Activated T-helper 2 cell treated with anti-CD3 and anti-CD28 coated beads, Interferon-gamma antibody, Interleukin-2, Interleukin-4, amounts not matched to agents 10 μg/mL and 5 μg/mL and 100 μg/mL, durations not matched to agents 14 hours and 24 hours and 36 hours (primary cell): ENCODE measurements at places on chromosomes 3 and 15. TPM values are rescaled to one million over a fixed set of nuclear protein-coding genes. Genes with fewer than 3 reads are reported as not detected.

DNA sequence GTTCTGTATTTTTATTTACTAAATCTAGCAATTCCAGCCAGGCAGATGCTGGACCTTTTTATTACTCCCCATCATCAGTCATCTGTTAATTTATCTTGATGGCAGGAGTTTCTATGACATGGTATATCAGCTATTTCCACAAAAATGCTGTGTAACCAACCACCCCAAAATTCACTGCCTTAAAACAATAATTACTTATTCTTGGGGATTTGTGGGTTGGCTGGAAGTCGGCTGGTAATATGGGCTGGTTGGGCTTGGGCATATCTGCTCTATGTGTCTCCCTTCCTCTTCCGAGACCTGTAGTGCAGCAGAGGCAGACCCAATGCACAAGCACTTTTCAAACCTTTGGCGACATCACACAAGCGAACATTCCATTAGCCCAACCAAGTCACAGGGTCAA lies 92.1 kb upstream of the UBE2E1 start:
- DNase-seq = no peak
- no peaks in the 10 kb centered on the region for H3K4me1 ChIP-seq
- H3K27ac ChIP-seq = no peak overlapping the region
- no peak overlapping the region for H3K4me3 ChIP-seq

GRCh38 chr3:172273378-172273777 lies 174.9 kb downstream of the GHSR start:
- peaks cover 14% of the 10 kb centered on the region for H3K36me3 ChIP-seq
- DNase-seq = no peak
- H3K27ac ChIP-seq = no peak overlapping the region
- H3K4me1 ChIP-seq = peaks cover 2% of the 10 kb centered on the region

DNA sequence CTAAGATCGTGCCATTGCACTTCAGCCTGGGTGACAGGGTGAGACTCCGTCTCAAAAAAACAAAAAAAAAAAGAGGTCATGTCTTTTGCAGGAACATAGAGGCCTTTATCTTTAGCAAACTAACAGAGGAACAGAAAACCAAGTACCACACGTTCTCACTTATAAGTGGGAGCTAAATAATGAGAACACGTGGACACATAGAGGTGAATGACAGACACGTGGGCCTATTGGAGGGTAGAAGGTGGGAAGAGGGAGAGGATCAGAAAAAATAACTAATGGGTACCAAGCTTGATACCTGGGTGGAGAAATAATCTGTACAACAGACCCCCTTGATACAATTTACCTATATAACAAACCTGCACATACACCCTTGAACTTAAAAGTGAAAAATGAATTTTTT lies 401.4 kb upstream of the NAALADL2 start:
- H3K4me3 ChIP-seq = no peak overlapping the region
- H3K4me1 ChIP-seq = no peaks in the 10 kb centered on the region
- no peaks in the 10 kb centered on the region for H3K36me3 ChIP-seq
- no peaks in the 10 kb centered on the region for H3K27me3 ChIP-seq

- no peak overlapping the region for H3K27ac ChIP-seq
- no peak overlapping the region for H3K4me3 ChIP-seq
- H3K4me1 ChIP-seq = no peaks in the 10 kb centered on the region
- peaks cover 12% of the 10 kb centered on the region for H3K27me3 ChIP-seq
These were observed 244.7 kb upstream of the NR2E3 start for GRCh38 chr15:71565631-71566160.

DNA sequence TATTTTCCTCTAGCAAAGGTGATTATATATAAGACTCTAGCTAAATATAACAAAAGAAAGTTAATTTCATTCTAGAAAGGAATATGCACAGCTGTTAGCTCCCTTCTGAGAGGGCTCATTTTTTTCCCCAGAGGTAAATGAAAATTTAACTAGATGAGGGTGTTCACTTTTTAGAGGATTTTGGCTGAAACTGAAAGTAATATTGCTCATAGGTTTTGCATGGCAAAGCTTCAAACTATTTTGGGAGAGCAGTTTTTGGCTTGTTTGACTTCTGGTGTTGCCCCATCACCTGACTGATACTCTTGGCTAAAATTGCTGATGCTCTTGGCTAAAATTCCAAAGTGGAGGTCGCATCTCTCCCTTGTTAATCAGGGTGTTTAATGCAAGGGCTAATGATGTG lies 311.9 kb downstream of the EDEM1 start:
- H3K27ac ChIP-seq = no peak overlapping the region
- no peak overlapping the region for H3K4me3 ChIP-seq
- no peaks in the 10 kb centered on the region for H3K4me1 ChIP-seq
- H3K36me3 ChIP-seq = no peaks in the 10 kb centered on the region
- no peak for DNase-seq

GRCh38 chr15:32823750-32824149 lies 105.9 kb downstream of the GREM1 start:
- no peak for DNase-seq
- no peak overlapping the region for H3K27ac ChIP-seq
- H3K27me3 ChIP-seq = no peaks in the 10 kb centered on the region

DNA sequence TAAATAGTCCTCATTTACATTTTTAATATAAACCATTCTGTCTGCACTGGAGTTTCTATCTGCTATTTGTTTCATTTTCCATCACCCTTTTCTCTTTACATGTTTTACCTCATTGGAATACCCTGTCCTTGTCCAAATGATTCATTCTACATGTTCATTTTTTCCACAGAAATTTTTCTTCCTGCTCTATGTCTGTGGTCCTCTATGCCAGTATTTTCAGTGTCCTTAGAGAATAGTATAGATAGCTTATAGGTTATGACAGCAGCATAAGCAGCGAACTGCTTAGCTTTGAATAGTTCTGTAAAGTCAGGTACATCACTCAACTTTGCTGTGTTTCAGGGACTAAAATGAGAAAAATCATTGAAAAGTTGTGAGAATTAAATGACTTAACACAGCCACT lies 742.3 kb upstream of the CBLB start:
- H3K36me3 ChIP-seq = peaks cover 17% of the 10 kb centered on the region
- no peak for DNase-seq
- H3K27ac ChIP-seq = peak overlapping the region; percentile 2

DNA sequence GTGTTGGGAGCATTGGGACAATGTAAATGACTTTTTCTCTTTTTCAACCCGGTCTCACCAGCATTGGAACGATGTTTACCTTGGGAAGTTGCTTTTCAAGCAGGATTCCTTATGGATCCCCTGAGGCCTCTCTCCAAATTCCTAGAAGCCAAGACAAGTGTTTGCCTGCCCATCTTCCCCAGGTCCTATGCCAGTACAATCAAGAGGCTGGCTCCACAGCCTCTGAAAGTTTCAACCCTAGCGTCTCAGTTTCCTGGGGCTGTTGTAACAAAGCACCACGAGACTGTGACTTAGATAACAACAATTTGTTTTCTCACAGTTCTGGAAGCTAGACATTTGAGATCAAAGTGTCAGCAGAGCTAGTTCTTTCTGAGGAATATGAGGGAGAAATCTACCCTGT lies 347.2 kb upstream of the UMPS start:
- no peak for DNase-seq
- no peaks in the 10 kb centered on the region for H3K4me1 ChIP-seq
- peaks cover 4% of the 10 kb centered on the region for H3K27me3 ChIP-seq
- H3K27ac ChIP-seq = no peak overlapping the region
- H3K36me3 ChIP-seq = no peaks in the 10 kb centered on the region

DNA sequence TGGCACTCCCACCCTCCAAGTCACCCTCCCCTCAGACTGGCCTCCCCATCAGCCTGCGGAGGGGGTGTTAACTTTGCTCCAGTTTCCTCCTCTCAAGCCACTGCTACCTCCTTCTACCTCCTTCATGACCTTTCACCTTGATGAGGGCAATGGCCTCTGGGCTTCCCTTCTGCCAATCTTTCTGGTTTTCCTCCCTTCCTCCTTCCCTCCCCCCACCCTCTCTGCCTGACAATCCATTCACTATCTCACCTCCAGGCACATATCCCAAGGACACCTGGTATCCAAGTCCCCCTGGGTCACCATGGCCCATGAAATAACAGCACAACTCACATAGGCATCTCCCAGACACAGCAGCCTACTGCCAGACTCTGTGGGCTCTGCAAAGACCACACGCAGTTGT lies 80.0 kb downstream of the WWTR1 start:
- H3K4me1 ChIP-seq = peaks cover 49% of the 10 kb centered on the region
- H3K27me3 ChIP-seq = no peaks in the 10 kb centered on the region
- no peak overlapping the region for H3K27ac ChIP-seq
- peaks cover 7% of the 10 kb centered on the region for H3K36me3 ChIP-seq

DNA sequence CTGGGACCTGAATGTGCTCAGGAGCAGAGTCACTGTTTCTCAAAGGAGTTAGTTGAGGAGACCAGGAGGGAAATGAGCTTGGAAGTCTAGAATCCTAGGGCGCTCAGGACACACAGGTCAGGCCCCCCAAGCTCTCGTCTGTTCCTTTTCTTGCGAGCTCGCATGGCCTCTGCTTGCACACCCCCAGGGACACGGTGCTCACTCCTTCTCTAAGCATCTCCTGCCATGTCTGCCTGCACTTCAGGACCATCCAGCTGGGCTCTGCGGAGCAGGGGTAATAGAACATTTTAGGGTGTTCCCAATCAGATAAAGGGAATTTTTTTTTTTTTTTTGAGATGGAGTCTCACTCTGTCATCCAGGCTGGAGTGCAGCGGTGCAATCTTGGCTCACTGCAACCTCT lies 213.2 kb downstream of the XXYLT1 start:
- no peaks in the 10 kb centered on the region for H3K4me1 ChIP-seq
- no peak overlapping the region for H3K27ac ChIP-seq
- H3K36me3 ChIP-seq = no peaks in the 10 kb centered on the region
- no peak overlapping the region for H3K4me3 ChIP-seq

GRCh38 chr3:42678447-42678846 lies 6.9 kb upstream of the KLHL40 start:
- H3K27me3 ChIP-seq = peaks cover 5% of the 10 kb centered on the region
- no peaks in the 10 kb centered on the region for H3K36me3 ChIP-seq
- peaks cover 19% of the 10 kb centered on the region for H3K4me1 ChIP-seq
- H3K27ac ChIP-seq = no peak overlapping the region
- H3K4me3 ChIP-seq = no peak overlapping the region
- DNase-seq = no peak

Gene EPHA3
- not detected in 2 replicates for total RNA-seq

Gene ATP13A3
- total RNA-seq = 136 and 150 TPM in 2 replicates

Gene NPAP1
- not detected in 2 replicates for total RNA-seq

Gene HRH1
- total RNA-seq = 0.99 and 1.3 TPM in 2 replicates

Gene GOLGA6B
- not detected in 2 replicates for total RNA-seq

Gene BRK1
- 94.4 and 100 TPM in 2 replicates for total RNA-seq
